ENCODE measurements at places on chromosomes 4 and X.

DNA sequence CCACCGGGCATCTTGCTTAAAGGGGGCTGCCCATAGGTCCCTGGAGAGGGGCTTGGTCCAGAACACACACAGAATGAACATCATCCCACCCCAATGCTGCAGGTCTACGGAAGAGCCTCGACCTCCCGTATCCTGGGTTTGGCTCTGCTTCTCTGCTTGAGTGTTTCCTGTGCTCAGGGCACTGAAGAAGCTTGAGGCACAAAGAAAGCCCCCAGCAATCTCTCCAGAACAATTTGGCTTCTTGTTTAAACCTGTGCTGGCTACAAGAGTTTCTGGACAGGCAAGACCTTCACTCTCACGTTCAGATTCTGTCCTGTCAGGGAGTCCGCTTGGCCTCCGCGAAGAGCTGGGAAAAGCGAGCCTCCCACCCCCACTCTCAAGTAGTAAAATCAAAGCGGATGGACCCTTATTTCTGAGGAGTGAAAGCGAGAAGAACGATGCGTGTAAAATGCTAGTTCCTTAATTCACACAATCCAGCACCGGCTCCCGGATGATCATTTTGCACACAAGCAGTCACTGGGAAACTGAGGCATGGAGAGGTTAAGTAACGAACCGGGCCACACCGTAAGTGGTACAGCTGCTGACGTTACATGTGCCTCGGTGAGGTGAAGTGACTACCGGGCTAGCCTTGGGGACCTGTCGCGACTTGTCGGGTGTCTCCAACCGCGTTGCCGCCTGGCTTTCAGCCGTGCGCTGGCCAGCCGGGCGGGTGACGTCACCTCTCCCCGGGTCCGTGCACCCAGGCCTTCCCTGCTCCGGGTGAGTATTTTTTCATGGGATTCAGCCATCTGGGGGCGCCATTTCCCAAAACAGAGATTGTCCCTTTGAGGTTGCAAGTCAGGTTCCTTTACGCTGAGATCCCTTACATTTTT, 3.1 kb upstream of the SFRP2 start:
- DNase-seq, result no peak

DNA sequence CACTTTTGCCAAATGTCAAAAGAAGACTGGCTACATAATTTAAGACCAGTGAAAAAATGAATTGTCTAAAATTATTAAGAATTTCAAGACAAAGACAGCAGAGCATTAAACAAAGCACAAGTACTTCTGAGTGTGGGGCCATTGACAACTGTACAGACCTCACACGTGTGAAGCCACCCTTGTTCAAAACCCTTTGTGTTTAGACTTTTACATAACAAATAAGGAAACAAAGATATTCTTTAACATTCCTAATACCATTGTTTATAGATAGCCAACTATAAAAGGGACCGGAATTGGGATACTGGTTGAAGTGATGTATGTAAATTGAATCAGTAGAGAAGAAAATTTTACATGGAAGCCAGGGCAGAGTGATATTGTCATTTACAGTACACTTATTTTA, 624.2 kb downstream of the PCDH18 start:
- DNase-seq, result no peak

DNA sequence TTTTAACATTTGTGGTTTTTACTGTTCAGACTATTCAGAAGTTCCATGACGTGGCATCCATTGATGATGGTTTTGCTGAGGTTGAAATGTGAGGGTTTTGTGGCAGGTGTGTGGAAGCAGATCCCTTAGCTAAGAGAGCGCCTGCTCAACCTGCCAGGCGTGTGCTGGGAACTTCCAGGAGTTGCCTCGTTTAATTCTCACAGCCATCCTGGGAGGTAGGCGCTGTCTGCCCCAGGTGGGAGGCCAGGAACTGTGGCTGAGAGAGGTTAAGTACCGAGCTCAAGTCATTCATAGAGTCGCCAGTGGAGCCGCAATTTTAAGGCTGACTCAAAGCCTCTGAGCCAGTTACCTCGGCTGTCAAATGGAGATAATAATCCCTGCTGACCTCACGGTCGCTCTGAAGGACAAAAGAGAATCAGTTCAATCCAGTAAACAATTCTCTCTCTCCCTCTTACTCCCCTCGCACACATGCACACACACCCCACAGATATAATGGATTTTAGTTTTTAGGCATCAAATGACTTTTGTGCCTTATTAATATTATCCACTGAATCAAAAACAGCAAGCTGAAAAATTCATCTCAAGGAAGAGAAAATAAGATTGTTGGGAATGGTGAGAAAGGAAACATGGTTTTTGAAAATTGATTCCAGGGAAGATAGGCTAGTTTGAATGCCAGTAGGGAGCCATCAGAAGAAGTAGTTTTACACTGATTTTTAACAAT, 171.3 kb downstream of the PTTG2 start:
- DNase-seq, result no peak

- no peak for DNase-seq
Observed at GRCh38 chrX:66675541-66675940, 36.7 kb upstream of the EDA2R start.

DNA sequence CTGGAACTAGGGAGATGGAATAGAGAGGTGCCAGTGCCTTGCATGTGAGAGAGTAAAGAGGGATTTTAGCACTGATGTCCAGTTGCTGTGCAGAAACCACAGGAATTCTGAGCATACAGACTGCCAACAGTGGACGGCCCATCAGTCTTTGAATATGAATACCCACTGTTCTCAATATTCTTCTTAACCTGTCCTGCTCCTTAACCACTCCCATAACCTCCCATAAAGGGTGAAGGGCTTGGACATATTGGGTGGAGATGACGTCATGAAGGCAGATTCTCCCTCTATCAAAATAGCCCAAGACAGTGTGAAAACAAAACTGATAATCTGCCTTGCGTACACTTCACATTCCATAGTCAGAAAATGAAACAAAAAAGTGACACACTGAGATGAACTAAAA, 1313.7 kb upstream of the PABPC4L start:
- no peak for DNase-seq

- no peak for DNase-seq
Observed at GRCh38 chr4:73070074-73070390, 516 bp upstream of the COX18 start.

- no peak for DNase-seq
Observed at GRCh38 chrX:110568441-110568840, 209.8 kb downstream of the RTL9 start.

- no peak for DNase-seq
Observed at GRCh38 chr4:158529505-158529904, 7.8 kb downstream of the RXFP1 start.

DNA sequence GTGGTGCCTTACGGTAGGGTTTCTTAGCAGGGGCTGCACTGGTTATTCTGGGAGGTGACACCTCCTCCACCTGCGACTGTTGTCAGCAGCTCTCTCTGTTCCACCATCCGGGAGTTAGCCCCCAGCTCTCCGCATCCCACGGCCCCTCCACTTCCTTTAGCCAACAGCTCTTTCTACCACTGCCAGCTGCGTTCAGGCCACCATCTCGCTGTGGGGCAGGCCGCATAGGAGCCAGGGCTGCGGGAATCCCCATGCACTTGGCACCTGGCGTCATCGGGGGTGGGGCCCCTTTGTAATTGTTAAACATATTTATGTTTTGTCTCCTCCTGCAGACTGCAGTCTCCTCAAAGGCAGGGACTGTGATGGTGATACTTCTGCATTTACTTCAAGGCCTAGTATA, 480.2 kb downstream of the SMARCA1 start:
- DNase-seq, result no peak

GRCh38 chr4:87872028-87872427, 39.3 kb downstream of the MEPE start:
- no peak for DNase-seq

GRCh38 chr4:161841759-161842158, 322.0 kb downstream of the FSTL5 start:
- DNase-seq, result no peak
